COR-L47 (cell line): ENCODE measurements at places on chromosomes 7 and 10.

GRCh38 chr7:104442481-104442880, 114.1 kb downstream of the LHFPL3 start:
- no peak for DNase-seq

- DNase-seq, result no peak
Observed at GRCh38 chr7:111018960-111019736, 71.8 kb upstream of the LRRN3 start.

- DNase-seq, result no peak
Observed at GRCh38 chr10:71769279-71769823, 4.0 kb downstream of the VSIR start.

DNA sequence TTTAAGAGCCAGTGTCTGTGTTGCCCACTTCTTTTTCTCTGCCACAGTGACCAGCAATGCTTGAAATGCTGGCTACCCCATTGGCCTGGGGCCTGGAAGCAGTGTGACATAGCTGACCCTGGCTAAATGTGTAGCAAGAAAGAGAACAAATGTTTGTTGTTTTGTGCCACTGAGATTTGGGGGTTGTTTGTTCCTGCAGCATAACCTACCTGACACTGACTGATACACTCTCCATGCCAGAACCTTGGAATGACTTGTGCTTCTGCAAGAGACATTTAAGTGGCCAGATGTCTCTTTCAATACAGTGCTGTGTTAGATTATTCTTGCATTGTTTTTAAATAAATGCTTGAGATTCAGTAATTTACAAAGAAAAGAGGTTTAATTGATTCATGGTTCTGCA, 411.5 kb downstream of the TYW1 start:
- no peak for DNase-seq

- no peak for DNase-seq
Observed at GRCh38 chr7:5584821-5585220, 161.2 kb upstream of the TNRC18 start.

DNA sequence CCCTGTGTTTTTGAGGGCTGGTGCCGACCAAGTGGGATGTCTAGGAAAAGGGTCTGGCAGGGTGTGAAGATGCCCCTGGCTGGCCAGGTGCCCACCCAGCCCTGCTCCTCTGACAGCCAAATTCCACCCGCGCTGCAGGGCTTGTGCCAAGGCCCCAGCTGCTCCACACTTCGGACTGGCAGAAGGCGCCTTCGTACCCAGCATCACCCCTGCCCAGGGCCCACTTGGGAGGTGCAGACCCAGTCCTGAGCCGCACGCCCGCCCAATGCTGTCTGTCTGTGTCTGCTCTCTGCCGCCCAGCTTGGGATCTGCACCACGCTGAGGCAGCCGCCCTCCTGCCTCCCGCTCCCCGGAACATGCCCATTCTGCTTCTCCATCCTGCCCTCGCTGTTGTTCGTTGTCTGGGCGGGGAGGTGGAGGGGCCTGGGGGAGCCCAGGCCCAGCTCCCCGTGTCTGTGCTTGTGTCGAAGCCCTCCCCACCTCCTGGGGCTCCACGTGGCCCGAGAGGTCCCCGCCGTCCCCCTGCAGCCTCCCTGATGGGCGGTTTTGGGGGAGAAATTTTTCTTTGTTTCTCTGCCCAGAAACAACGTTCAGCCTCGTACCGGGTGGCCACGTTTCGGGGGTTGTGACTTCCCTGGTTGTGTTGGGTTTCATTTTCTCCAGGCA, 36.9 kb upstream of the PPIF start:
- DNase-seq, result no peak

GRCh38 chr10:6309816-6310215, 107.1 kb downstream of the PFKFB3 start:
- DNase-seq, result no peak

DNA sequence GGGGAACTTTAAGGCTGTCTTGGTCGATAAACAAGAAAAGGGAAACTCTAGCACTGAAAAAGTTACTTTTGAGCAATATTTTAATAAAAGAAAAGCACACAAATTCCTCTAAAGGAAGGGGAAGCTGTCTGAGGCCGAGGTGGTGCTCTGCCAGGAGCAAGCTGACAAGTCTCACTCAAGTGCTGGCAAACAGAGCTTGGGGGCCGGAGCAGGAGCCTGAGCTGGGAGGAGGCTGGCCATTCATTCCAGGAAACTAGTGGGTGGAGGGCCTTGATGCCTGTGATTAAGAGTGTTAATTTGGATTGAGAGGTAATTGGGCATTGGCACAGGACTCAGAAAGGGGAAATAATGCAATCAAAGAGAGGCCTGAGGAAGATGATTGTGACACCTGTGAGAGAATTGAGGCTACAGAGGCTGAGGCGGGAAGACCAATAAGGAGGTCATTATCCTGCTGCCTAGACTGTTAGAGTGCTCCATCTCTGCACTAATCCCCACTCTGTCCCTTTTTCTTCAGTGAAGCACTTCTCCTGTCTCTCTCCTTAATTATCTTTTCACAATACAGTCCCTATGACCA, 154.9 kb upstream of the COL1A2 start:
- DNase-seq, result no peak

DNA sequence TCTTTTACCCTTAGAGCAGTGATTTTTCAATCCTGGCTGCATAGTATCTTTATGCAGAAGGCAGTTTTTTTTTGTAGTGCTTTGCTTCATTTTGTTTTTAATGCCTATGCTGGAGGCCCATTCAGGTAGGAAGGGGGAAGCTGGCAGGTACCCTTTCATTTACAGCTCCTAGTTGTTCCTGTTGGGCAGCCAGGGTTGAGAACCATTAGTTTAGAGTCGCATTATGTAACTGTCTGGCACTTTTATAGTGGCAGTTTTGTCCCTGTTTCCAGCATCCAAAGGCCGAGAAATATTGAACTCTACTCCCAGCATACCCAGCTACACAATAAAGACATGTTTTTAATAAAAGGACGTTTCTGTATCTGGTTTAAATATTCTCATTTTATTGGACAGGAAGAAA, 110.6 kb downstream of the CCDC3 start:
- no peak for DNase-seq

GRCh38 chr10:63064706-63065105, 68.4 kb upstream of the NRBF2 start:
- no peak for DNase-seq

GRCh38 chr7:44735403-44736165, 13.1 kb upstream of the ZMIZ2 start:
- no peak for DNase-seq

GRCh38 chr10:70283445-70284399, at the start of gene NPFFR1:
NPFFR1 (minus strand) TSS chr10:70284004; CDS start chr10:70283676, 328 bp downstream.
- no peak for DNase-seq

DNA sequence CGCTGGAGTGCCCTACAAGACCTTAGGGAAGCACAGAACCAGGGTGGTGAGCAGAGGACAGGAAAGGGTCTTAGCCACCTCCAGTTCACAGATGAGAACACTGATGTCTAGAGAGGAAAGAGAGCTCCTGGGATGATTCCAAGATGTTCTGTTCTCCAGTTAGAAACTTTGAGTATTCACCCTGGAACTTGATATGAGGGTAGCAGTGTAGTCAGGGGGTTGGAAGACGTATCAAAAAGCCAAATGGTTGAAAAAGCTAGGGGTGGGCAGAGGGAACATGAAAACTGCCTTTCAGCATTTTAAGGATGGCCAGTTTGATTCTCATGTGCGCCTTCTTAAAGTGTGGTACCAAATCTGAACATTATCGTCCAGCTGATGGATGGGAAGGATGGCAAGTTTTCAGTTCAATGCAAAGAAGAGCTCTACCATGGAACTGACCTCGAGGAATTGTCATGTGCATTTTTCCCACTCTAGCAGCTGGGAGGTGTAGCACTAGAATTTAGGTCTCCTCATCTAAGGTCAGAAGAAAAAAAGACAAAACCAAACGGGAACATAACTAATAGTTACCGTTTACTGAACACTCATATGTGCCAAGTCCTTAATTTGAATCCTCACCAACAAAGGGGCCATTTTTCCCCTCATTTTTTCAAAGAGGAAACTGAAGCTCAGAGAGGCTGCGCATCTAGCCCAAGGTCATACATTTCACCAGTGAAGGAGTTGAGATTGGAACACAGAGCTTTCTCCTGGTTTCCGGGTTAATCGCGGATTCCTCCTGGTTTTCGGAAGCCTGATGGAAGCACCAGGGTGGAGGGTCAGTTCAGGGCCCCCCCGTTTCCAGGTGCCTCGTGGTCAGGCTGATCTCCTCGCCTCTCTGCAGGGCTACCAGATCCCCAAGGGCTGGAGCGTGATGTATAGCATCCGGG, 6.0 kb upstream of the CYP26A1 start:
- DNase-seq, result no peak

DNA sequence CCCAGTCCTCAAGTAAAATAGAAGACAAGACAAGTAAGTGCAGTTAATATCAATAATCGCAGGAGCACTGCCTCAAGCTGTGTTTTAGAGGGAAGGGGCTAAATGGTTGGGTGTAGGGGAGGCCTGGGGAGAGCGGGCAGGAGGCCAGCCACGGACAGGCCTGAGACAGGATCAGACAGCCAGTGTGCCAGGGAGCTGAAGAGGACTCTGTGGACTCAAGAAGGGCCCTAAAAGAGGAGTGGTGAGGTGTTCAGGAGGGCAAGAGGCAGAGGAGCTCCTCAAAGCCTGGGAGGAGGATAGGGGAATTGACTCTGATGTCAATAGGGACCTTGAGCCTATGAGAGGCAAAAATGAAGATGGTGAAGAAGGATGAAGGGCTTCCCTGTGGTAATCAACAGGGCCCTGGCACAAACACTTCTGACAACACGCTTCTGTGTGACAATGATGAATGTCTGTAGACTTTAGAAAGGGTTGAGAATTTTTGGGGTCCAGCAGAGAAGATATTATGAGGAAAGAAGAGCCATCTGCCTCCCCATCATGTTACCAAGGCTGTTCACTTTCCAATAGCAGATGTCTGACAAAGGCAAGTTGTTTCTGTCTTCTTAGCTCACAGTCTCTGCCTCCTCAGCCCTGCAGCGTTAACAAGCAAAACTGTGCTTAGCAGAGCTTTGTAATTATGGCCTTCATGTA, 2.4 kb upstream of the PTPRE start:
- DNase-seq, result no peak

GRCh38 chr10:98270073-98270740, 2.2 kb upstream of the LOXL4 start:
- DNase-seq, result no peak

DNA sequence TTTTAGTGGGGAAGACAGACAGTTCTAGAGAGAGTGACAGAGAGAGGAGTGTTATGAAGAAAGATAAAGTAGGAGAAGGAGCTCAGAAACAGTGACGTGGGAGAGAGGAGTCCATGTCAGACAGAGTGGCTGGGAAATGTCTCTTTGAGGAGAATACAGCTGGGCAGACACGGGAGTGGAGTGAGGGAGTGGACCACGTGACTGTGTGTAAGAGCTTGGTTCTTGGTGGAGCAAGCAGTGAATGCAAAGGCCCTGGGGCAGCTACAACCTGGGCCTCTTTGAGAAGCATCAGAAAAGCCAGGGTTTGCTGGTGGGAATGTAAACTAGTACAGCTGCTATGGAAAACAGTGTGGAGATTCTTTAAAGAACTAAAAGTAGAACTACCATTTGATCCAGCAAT, 11.9 kb upstream of the PLEKHS1 start:
- DNase-seq, result no peak

DNA sequence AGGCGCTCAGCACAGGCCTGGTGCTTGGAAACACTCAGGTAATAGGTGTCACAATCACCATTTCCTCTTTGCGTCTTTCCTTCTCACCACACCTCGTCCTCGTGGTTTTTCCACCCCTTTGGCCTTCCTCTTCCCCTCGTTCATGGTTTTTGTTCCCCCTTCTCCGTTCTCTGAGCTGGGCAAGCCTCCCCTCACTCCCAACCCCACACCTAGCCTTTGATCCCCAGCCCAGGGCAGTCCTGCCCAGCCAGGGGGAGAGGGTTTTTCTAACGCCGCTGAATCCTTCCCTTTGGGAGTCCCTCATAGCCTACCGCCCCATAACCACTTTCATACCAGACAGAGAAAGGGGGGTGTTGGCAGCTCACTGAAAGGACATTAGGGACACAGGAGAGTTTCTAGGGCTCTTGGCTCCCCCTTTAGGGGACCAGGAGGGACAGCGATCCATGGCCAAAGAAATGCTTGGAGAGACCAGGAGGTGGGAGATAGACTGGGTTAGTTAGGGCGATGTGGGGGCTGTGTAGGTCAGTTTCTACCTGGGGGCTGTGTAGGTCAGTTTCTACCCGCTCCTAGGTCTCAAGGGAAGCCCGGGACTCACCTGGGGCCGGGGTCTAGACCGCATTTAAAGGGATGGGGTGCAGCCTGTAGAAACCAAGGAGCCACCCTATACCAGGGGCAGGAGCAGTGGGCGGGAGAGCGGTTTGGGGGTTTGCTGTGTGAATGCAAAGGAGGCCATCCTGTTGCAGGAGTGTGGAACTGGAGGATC, 1.4 kb downstream of the EPHB4 start:
- no peak for DNase-seq

GRCh38 chr10:10886861-10887531, 130.7 kb upstream of the CELF2 start:
- DNase-seq, result no peak

DNA sequence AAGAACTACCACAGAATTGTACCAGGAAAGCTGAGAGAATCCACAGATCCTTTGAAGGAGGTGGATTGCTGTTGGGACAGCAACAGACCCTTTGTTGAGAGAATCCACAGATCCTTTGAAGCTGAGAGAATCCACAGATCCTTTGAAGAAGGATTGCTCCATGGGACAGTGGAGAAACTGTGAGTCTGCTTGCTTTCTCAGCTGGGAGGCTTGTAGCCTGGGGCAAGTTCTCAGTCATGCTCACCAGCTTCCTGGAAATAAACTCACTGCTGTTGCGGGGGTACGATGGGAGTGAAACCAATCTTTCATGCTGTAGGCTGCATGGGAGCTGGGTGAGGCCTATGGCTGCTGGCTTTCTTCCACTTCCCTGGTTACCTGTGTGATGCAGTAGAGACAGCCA, 106.3 kb downstream of the C7orf25 start:
- no peak for DNase-seq

- no peak for DNase-seq
Observed at GRCh38 chr10:107085665-107086525, 78.6 kb downstream of the SORCS1 start.

GRCh38 chr10:535051-535450, 154.4 kb downstream of the DIP2C start:
- no peak for DNase-seq

- peak; percentile 97 for DNase-seq
Observed at GRCh38 chr7:2123360-2123759, 109.4 kb downstream of the MAD1L1 start.

DNA sequence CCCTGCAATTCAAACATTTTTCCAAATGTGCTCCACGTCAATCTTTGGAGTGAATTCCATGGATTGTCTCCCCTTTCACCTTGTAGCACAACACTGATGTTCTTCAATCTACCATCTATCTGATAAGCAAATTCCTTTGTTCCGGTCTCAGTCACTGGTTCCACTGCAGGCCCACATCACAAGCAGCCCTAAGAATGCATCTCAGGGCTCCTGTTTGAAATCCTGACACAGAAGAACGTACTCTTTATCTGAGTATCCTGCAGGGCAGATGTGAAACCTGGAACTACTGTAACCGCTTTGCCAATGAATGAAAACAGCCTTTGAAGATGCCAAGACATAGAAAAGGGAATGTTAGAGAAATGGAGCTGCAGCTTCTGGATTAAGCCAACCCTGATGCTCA, 62.9 kb upstream of the FAM133B start:
- no peak for DNase-seq
